Fibroblast of skin of right biceps (primary cell): ENCODE measurements at places on chromosomes 1 and 21.

- peak; percentile 90 for DNase-seq
Measured at GRCh38 chr1:958823-959730, at the start of gene NOC2L. TSS of gene NOC2L (minus strand) at chr1:959256. CDS start at chr1:959240, 16 bp downstream.

DNA sequence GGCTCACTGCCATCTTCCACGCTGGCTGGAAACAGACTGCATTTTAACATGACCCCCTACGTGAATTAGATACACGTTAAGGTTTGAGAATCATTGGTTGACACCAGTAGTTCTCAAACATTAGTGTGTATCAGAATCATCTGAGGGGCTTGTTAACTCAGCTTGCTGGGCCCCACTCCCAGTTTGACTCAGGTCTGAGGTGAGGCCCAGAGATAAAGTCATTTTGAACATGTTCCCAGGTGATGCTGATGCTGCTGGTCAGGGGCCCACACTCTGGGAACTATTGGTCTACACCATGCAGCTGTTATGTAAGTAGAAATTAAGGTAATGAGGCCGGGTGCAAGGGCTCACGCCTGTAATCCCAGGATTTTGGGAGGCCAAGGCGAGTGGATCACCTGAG, 1.3 kb downstream of the LSM10 start:
- no peak for DNase-seq

DNA sequence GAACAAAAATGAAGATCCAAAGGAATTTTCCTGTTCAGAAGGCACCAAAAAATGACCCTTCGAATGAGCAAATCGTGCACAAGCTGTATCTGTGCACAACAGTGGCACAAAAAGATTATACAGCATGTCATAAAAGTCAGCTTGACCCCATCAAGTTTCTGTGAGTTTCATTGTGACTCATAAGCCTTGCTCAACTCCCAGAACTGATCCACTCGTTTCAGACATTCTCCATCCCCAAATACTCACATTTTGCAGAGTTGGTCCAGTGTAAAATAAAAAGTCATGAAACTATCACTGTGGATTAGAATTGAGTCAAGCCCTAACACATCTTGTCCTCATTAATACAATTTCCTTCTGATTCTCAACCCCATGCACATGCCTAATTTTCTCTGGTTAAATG, 174.7 kb upstream of the PKN2 start:
- DNase-seq = peak; percentile 50

- no peak for DNase-seq
Measured at GRCh38 chr1:21034725-21035628, 141.7 kb downstream of the EIF4G3 start.

- peak; percentile 11 for DNase-seq
Measured at GRCh38 chr1:198042168-198042567, 114.6 kb upstream of the NEK7 start.

GRCh38 chr21:21387916-21388315, 389.7 kb downstream of the NCAM2 start:
- DNase-seq = no peak

GRCh38 chr1:34113887-34114286, 51.1 kb downstream of the CSMD2 start:
- no peak for DNase-seq

DNA sequence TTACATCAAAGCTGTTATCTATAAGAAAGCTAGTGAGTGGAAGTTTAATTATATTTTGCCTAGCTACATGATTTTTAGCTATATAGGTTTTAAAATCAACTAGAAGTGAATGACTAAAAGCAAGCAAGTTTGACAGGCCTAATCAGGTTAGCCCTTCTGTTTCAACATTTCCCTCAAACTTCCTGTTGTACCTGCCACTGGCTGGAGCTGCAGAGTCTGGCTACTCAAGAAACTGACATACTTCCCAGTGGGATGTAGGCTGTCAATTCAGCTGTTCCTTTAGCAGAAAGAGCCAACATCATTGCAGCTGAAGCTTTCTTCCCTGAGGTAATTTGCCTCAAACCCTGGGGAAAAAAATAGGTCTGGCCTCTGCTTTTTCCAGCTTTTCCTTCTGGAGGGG, 87.1 kb upstream of the TNR start:
- no peak for DNase-seq

DNA sequence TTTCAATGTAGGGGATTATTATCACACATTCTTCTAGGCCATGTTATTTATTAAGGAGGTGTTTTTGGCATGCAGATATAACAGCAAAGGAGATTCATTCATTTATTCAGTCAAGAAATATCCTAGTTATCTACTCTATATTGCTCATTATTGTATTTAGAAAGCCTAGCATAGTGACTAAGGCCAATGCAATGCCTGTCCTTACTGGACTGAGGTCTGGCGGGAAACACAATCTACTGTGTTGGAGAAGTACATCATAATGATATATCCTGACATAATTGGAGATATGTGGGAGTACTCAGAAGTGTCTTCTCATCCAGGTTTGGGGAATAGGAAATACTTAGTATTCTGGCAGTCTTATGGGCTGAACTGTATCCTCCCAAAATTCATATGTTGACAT, 421.5 kb upstream of the USP24 start:
- peak; percentile 82 for DNase-seq

- peak; percentile 57 for DNase-seq
Measured at GRCh38 chr1:33163621-33164519, 18.0 kb downstream of the TRIM62 start.

DNA sequence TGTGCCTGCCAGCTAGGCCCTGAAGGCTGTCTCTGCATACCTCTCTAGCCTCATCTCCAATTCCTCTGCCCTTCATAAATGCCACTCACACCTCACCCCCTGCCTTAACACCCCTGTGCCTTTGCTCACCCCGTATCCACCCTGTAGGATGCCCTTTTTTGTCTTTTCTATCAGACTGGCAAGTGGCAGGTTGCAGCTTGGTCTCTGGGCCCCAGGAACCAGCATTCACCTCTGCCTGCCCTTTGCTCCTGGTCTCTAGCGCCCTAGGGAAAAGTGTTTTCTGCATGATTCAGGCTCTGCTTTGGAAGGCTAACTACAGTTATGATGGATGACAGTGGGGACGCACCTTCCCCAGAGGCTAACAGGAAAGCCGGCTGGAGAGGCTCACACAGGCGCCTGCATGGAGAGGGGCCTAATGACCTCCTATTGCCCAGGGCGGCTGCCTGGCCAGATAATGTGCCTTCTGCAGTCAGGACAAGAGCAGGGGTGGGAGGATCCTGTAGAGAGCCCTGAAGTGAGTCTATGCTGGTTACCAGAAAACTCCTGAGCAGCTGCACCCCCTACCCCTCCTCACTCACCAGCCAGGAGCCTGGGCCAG, 11.2 kb downstream of the KANK4 start:
- DNase-seq = no peak

GRCh38 chr1:69070660-69071373, 496.9 kb upstream of the LRRC7 start:
- DNase-seq = no peak

DNA sequence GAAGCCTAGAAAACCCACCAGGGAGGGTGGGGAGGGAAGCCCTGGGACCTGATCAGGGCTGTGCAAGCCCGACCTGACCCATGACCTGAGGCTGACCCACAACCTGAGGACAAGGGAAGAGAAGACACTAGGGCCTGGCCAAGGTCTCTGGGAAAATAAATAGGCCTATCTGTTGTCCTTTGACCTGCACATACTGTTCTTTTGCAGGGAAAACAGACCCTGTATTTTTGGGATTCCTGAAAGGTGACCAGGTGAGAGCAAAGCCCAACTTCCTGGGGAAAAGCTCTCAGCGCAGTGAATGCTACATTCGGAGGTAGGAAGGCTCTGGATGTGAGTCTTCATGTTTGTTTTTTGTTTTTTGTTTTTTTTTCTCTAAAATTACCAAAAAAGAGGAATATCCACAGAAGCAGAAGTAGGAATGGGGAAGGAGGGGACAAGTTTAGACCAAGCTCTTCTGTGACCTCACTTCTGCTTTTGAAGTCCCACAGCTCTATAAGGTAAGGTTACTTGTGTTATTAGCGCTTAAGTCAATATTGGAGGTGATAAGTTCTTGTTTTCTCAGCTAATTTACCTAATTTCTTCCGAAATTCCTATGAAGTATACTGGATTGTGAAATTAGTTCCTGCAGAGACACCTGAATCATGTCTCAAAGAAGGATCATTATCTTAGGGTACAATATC, 26.2 kb upstream of the LYST start:
- DNase-seq = no peak

GRCh38 chr1:54583307-54583686, 35.3 kb downstream of the ACOT11 start:
- no peak for DNase-seq

DNA sequence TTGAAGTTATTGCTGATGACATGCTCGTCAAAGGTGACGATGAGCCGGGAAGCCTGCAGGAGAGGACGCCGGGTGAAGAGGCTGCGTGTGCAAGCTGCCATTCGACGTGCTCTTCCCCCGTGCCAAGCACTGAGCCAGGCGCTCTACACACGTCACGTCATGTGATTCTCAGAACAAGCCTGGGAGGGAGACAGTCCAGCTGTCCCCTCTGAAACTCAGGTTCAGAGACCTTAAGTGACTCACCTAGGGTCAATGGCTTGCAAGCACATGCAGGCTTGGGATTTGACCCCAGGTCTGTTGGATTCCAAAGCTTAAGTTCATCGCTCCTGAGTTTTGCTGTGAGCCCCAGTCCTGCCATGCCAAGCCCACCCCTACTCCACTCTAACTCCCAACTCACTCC, 57.1 kb downstream of the RAP1GAP start:
- DNase-seq = no peak

DNA sequence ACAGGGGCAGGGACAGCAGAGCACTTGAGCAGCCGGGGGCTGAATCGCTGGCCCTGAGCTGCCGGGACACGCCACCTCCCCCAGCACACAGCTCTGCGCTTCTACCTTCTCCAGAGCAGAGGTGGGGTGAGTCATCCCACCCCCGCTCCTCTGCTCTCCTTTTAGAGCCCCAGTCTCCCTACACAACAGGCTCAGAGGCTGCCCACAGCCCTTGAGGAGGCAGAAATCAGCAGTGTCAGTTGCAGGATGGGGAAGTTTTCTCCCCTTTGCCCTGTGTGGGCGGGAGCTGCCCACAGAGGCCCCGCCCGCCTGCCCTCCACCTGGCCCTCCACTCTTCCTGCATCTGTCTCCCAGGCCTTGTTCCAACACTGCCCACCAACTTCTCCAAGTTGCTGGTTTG, 94.6 kb downstream of the STUM start:
- DNase-seq = peak; percentile 71

- no peak for DNase-seq
Measured at GRCh38 chr1:49854741-49855140, 169.0 kb downstream of the AGBL4 start.

- no peak for DNase-seq
Measured at GRCh38 chr1:244102468-244102867, 51.4 kb downstream of the ZBTB18 start.

DNA sequence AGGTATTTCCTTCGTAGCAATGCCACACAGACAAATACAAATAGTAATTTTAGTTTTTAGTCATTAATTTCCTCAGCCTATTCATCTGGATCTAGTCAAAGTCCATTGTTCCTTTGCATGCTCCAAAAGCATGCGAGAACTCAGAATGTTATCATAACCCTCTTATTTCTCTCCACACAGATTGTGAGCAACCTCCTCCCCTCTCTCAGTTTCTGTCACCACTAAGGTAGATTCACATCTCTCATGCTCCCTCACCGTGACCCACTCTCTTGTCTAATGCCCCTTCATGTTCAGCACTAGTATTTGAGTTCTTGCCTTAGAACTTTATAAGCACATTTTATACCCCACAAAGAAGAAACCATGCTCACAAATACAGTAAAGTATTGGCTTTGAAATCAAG, 582.4 kb downstream of the PLA2G4A start:
- no peak for DNase-seq

GRCh38 chr1:76395059-76395458, 320.5 kb downstream of the ST6GALNAC3 start:
- DNase-seq = no peak

GRCh38 chr1:226181996-226182714, 4.4 kb downstream of the ACBD3 start:
- peak; percentile 61 for DNase-seq

- no peak for DNase-seq
Measured at GRCh38 chr1:78049396-78049795, 3.6 kb downstream of the GIPC2 start.

GRCh38 chr1:67983867-67984266, 66.6 kb downstream of the DIRAS3 start:
- no peak for DNase-seq

DNA sequence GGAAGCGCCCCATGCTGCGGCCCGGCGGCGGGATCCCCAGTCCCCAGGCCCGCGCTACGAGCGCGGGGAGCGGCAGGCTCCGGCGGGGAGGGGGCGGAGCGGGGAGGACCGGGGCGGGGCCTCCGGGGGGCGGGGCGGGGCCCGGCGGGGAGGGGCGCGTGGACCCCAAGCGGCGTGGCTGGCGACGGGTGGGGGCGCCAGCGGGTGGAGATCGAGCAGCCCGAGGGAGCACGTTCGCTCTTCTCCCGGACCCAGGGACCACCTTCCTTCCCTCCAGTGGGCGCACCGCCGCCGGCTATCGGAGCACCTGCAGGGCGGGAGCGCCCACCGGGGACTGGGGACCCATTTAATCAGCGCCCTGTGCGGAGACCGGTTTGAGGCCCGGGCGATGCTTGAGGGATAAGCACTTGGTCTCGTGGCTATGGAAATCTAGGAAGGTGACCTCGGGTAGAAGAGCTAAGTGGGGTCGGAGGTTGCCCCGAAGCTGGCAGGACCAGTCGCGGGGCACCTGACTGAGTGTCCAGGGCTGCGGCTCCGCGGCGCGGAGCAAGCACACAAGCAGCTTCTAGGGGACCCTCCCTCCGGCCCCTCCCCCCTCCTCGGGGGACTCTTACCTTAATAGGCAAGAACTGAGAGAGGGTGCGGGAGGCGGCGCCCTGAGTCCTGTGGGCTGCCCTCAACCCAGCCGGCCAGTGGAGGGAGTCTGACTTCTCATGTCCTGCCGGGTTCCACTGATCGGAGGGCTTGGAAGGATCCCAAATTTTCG, at the start of gene TSPAN2:
Gene TSPAN2 (minus strand): TSS at position 84 of the 766 bp plus-strand sequence. CDS start 71 bp downstream, at position 13.
- DNase-seq = no peak

GRCh38 chr1:154624746-154625643, 17.0 kb upstream of the ADAR start:
- DNase-seq = peak; percentile 87

- no peak for DNase-seq
Measured at GRCh38 chr1:206560007-206560716, 52.1 kb downstream of the EIF2D start.

- DNase-seq = no peak
Measured at GRCh38 chr1:93556291-93556690, 108.4 kb downstream of the FNBP1L start.

GRCh38 chr1:204683284-204684205, 2.0 kb downstream of the LRRN2 start:
- DNase-seq = no peak

GRCh38 chr1:64459743-64460142, 10.2 kb upstream of the CACHD1 start:
- DNase-seq = no peak

DNA sequence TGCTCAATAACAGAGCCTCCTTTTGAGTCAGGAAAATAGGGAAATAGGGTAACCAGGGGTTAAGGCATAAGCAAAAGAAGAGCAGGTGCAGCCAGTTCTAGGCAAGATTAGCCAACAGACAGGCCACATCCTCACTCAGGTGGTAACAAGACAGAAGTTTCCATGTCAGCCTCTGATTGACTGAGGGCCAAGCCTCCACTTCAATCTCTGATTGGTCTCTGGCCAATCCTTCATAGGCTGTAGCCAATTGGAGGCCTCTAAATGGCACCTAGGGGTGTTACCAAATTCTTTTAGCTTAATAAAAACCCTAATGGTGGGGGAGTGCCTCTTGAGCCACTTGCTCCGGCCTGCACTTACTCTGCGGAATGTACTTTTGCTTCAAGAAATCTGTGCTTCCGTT, 37.2 kb downstream of the LACTBL1 start:
- DNase-seq = no peak

GRCh38 chr1:151443846-151444782, 15.2 kb downstream of the POGZ start:
- DNase-seq = peak; percentile 73

- peak; percentile 50 for DNase-seq
Measured at GRCh38 chr1:111234866-111235265, 7.4 kb downstream of the CHI3L2 start.
